GM12892 (cell line): ENCODE measurements at places on chromosomes 16 and 17.
A peak's percentile ranks its signal among the peaks of the same experiment; 100 is the strongest.

GRCh38 chr16:81189100-81189664 is 49.3 kb upstream of the BCO1 start:
- DNase-seq: no peak

DNA sequence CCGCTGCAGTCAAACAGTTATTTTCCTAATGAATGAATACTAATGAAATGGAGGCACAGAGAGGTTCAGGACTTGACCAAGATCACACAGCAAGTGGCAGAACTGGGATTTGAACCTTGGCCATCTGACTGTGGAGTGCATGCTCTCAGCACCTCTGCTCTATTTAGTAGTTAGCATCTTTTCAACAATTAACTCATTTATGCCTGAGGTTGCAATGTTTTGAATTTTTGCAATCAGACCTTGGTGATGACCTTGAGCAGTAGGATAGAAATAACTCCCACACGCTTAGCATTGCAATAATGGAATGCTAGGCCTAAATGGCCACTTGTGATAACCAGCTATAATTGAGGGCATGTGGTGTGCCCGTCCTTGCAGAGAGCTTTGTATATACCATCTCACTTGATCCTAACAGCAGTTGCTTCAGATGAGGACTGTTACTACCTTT is 31.0 kb downstream of the NAGPA start:
- no peak for DNase-seq

GRCh38 chr17:20040216-20040615 is 31.1 kb downstream of the SPECC1 start:
- DNase-seq: no peak

DNA sequence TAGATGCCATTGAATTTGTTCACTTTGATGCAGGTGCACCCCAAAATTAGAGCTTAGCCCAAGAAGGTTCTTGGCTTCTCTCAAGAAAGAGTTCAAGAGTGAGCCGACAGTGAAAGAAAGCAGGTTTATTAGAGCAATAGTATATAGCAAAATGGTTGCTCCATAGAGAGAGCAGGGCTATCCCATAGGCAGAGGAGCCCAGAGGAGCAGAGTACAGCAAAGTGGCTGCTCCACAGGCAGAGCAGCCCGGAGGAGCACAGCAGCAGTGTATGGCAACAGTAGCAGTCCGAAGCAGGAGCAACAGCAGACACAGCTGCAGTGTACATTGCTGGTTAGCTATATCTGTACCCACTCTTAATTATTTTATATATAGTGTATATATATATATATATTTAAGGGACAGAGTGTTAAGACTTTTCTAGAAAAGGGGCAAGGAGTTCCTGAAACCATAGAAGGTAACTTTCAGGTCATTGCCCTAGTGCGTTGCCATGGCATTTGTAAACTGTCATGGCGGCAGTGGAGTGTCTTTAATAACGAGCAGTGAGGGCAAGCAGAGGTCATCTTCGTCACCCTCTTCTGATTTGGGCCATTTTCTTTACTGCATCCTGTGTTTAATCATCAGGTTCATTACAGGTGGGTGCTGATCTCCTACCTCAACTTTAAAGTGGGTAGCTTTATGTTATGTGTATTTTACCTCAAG is 222.7 kb downstream of the CYB561 start:
- DNase-seq: no peak

DNA sequence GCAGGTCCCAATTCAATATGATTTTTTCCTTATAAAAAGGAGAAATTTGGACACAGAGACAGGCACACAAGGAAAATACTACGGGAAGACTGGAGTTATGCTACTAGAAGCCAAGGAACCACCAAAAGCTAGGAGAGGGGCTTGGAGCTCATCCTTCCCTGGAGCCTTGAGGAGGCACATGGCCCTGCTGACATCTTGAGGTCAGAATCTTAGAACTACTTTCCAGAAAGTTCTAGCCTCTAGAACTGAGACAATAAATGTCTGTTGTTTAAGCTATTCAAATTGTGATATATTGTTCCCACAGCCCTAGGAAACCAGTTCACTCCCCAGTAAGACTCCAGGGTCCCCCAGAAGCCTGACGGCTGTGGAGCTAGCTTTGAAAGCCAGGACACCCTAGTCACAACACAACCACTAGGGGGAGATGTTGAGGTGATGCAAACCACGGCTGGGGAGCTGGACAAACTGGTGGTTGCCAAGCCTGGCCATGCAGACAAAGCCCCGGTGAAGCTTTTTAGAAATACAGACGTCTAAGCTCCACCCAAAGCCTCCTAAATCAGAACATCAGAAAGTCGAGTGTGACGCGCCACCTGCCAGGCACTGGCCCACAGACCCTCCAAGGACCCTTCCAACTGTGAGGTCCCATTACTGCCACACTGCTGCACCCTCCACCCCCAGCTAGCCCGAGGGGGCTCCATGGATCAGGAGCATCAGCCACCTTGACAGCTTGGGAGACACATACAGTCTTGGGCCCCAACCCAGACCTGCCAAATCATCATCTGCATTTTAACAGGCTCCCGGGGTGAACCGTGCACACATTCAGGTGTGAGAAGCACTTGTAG is 106.4 kb downstream of the SLC39A11 start:
- DNase-seq: peak; percentile 64

- DNase-seq: no peak
Observed at GRCh38 chr16:23691483-23692189, 12.9 kb downstream of the PLK1 start.

DNA sequence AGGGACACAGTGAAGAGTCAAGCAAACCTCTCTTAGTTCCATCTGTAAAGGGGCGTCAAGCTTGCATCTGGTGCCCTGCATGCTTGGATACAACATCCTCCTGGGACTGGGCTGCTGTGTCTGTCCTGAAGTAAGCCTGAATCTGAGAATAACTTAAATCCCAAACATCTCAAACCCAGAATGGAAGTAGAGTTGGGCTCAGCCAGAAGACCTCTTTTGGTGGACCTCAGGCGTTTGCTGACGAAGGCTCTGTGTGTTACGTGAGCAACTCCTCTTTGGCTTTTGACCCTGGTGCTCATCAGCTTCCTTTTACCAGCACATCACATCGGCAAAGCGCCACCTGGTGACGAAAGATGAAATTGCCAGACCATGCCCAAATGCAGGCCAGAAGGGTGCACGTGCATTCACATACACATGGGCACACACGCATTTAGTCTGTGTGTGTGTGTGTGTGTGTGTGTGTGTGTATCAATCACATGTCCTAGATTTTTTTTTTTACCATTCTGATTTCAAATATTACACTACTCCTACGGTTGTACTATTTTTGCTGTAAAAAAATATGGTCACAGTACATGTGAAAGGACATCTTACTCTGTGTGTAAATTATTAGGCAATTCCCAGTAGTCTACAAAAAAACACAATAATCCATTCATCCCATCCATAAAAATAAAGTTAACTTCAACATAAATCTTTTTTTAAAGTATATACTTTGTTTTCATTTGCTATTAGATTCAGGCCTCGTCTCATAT is 41.1 kb upstream of the FOXJ1 start:
- peak; percentile 64 for DNase-seq

GRCh38 chr16:24427840-24428239 is 111.5 kb upstream of the RBBP6 start:
- no peak for DNase-seq

DNA sequence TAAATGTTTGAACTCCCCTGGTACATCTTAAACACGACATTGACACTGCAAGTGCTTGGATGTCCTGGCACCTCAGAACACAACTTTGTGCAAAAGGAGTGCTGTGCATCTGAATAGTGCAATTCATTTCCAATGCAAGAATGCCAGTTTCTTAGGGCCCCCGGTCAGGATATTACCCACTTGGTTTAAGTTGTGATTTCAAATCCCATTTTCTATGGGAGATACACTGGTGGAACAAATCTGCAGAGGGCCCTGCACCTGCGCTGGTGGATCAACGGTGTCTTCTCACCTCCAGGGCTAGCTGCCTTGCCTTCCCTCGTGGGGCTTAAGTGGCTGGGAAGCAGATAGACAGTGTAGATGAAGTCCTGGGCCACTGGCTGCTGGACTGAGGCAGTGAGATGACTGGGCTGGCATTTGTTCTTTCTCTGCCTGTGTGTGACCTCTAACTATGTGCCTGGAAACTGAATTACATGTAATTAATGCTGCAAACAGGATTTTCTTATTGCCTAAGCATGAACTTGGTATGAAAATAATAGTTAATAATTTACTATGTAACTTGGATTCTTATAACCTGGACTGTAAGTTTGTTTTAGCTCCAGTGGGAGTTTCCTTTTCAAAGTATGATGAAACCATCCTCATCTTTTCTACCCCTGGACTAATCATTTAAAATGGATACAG is 20.9 kb downstream of the HAPSTR1 start:
- DNase-seq: no peak

GRCh38 chr17:49252148-49252695 is 21.6 kb upstream of the PHOSPHO1 start:
- DNase-seq: no peak

- DNase-seq: no peak
Observed at GRCh38 chr17:56449176-56449575, 144.3 kb upstream of the NOG start.
